Cerebellar nuclear complex (tissue), 1 donor: ENCODE measurements at places on chromosomes 2 and 18.
A peak's percentile ranks its signal among the peaks of the same experiment; 100 is the strongest.

DNA sequence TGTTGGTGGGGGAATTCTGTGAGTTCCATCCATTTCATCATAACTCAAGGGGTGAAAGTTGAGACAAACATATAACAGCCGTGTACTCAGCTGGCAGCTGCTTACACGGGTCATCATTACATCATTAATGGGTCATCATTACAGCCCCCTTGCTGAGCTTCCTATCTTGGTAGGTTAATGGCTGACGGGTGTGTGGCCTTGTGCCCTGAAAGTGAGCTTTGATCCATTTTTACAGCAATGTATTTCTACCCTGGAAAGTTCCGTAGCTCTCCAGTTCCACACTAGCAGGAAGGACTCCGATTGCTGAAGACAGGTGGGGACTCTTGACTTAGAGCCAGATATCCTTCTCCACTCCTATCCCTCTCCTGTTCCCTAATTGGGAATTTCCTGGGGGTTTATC lies 105.2 kb upstream of the DLX2 start:
- DNase-seq = no peak

DNA sequence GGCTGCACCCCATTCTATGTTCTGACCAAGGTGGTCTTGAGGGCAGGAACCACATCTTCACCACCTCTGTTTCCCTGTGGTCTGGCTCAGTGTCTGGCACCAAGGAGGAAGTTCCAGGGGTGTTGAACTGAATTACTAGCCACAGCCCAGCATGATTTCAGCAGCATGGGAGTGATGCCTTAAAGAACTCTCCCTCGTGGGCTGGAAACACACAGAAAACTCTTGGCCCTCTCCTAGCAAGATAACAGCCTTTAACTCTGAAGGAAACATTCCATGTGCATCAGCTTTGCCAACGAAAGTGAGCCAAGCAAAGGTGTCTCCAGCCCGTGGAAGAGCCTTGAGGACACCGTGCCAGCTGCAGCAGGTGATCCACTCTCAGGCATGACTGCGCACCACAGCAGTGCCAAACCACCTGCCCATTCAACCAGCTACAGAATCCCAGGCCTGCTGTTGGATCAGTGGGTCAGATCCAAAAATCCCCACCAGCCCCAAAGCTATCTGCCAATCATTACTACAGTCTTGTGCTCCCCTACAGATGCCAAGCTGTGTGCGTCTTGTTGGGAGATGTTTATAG lies 124.8 kb downstream of the TTC32 start:
- DNase-seq = peak; percentile 9

DNA sequence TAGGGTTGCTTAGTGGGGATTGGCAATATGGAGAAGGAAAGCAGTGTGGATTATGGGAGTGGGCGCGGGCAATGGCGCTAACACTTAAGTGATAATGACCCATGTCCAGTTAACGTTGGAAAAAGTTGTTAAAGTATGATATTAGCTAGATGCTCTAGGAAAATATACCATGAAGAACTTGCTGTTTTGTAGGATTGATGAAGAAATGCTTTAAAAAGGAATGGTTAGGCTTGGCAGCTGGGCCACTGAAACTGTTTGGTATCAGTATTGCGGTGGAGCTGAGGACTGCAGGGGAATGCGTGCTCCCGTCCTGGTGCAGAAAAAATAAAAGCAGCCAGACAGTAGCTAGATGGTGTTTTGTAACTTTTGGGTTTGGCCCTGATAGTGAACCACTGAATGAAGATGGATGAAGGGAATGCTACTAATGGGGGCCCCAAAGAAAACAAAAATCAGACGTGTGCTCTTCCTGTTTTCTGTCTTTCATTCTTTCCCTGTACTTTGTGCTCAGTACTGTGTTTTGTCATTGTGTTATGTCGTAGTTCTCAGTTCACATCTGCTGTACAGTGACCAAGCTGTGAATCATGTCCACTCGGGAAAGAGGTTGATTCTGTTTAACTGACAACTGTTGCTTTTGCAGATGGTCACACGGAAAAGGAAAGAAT lies 999 bp downstream of the INSIG2 start:
- no peak for DNase-seq

DNA sequence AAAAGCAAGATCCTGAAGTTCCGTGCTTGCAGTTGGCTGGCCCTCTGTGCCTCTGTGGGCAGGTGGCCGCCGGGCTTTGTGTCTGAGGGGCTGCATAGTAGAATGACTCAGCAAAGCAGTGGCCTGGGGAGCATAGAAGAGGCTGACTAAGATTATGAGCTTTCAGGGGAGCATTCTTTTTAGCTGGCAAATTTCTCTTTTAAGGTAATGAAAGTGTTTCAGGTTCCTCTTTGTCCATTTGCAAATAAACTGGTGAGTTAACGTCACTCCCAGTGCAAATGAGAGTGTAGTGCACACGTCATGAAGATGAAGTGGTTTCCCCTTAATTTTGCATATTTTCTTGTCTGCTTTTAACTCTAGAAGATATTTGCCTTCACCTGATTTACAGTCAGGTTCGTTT lies 98.6 kb downstream of the BCL2L11 start:
- DNase-seq = no peak

GRCh38 chr2:36811071-36811470 lies 114.6 kb downstream of the VIT start:
- DNase-seq = no peak

GRCh38 chr2:28621172-28622100 lies 125.6 kb downstream of the PLB1 start:
- DNase-seq = no peak
